ENCODE measurements at places on chromosomes 16 and 17.

GRCh38 chr16:56244612-56245011 lies 53.3 kb downstream of the GNAO1 start:
- no peak for DNase-seq

GRCh38 chr17:67818110-67819002 lies 6.9 kb upstream of the BPTF start:
- no peak for DNase-seq

DNA sequence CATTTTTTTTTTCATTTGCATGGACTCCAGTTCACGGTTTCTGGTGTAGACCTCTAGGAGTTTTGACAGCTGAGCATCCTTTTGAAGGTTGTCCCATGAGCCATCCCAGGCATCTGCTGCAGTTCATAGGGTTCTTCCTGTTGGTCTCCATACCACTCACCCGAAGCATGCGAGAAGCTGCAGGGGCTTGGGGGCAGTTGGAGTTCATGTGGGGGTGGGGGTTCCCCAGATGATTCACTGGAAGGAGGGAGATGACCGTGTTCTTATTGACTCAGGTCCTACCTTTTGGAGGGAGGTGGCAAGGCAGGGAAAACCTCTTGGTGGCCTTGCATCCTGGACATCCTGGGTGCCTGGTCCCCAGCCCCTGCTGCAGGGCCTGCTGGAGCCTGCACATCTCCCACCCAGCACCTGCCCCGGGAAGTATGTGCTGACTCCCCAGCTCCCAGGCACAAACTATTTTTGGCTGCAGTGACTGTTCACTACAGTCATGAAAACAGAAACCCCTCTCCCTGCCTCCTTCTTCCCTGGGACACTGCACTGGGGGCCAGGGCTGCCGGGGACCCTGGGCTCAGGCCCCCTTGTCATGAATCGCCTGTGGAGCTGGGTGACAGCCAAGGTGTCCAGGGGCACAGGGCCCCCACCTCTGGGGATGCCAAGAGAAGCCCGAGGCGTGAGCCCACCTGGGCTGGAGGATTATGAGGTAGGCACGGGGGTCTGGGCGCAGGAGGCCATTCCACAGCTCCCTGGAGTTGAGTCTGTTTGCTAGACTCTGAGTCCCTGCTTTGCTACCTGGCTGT lies 64.9 kb upstream of the LGALS9 start:
- DNase-seq, result no peak

- DNase-seq, result no peak
These were observed 199.1 kb downstream of the XYLT1 start for GRCh38 chr16:17271687-17272086.

- no peak for DNase-seq
These were observed 49.2 kb downstream of the IRF8 start for GRCh38 chr16:85948138-85948509.

- DNase-seq, result no peak
These were observed 558.9 kb upstream of the HSBP1 start for GRCh38 chr16:83248735-83249463.

- DNase-seq, result no peak
These were observed 141.5 kb downstream of the TRIM37 start for GRCh38 chr17:58965221-58965620.

DNA sequence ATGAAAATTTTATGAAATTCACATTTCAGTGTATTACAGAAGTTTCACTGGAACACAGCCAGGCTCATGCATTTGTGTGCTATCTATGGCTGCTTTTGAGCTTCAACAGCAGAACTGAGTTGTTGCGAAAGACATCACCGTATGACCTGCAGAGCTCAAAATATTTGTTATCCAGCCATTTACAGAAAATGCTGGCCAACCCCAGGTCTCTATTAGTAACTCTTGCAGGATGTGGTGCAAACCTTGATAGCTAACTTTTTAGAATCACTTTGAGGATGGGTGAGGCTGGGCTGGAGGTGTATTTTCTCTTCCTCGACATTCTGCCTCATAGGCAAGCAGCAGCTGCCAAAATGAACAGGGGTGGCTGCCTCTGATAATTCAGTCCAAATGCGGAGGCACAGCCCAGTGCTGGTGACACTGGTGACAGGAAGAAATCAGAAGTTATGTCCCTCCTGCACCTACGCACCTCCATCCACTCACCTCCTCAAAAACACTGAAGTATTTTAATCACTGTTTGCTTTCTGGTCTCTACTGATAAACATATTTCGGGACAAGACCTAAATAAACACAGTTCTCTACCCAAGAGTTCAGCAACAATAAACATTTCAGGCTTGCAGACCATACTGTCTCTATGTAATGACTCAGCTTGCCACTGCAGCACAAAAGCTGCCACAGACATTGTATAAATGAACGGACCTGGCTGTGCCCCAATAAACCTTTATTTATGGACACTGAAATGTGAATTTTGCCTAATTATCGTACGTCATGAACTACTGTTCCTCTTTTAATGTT lies 28.5 kb downstream of the ARHGAP17 start:
- peak; percentile 93 for DNase-seq

DNA sequence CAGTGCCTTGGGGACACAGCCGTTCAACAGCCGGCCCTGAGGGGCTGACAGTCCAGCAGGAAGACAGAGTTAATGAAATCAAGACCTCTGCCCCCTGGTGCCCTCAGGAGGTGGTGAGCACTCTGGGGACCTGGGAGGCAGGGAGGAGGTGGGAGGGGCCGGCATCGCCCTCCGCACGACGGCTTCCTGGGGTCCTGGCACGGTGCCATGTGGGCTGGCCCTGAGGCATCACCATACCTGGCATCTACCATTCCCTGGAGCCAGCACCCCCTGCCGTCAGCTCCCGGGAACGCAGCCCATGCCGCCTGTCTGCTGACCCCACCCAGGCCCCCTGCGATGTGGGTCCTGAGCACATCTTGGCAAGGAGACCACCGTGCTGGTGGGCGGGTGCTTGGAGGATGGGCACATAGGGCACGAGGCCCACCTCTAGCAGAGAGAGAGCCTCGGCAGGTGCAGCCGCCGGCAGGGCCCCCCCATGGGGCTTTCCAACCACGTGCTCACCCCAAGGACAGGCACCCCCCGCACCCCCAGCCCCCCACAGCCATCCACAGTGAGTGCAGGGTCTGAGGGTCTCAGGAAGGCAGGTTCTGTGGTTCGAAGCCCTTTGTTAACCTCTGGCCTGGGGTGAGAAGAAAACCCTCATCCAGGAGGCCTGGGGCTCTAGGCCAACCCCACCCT lies 52.5 kb downstream of the ZFPM1 start:
- DNase-seq, result peak; percentile 47

- peak; percentile 73 for DNase-seq
These were observed 78.7 kb upstream of the LGALS9 start for GRCh38 chr17:27552276-27552732.

- no peak for DNase-seq
These were observed 14.2 kb upstream of the ST6GALNAC2 start for GRCh38 chr17:76599694-76600460.

DNA sequence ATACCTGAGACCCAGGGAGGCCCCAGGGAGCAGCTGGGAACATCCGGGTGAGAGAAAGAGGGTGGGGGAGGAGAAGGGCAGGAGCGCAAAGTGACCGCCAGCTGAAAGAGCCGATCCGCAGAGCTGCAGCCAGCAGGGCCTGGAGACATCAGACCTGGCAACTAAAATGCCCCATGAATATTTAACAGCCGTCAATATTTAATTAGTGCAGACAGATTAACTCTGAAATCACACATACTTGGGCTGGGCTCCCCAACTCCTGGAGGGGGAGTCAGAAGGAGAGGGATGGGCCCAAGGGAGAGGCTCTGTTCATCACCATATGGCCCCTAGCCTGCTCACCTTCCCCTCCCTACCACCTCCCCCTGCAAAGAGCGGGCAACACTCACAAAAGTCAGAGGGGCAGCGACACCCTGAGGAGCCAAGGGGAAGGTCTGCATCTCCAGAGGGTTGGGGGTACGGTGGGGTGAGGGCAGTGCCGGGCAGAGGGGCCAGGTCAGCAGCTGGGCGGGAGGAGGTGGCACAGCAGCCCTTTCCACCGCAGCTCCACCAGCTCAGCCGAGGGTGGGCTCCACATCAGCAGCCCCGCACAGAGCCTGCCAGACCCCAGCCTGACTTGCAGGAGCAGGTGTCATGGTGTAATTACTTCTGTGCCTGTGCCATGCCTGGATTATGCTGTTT lies 61.9 kb upstream of the CCL1 start:
- DNase-seq, result no peak

DNA sequence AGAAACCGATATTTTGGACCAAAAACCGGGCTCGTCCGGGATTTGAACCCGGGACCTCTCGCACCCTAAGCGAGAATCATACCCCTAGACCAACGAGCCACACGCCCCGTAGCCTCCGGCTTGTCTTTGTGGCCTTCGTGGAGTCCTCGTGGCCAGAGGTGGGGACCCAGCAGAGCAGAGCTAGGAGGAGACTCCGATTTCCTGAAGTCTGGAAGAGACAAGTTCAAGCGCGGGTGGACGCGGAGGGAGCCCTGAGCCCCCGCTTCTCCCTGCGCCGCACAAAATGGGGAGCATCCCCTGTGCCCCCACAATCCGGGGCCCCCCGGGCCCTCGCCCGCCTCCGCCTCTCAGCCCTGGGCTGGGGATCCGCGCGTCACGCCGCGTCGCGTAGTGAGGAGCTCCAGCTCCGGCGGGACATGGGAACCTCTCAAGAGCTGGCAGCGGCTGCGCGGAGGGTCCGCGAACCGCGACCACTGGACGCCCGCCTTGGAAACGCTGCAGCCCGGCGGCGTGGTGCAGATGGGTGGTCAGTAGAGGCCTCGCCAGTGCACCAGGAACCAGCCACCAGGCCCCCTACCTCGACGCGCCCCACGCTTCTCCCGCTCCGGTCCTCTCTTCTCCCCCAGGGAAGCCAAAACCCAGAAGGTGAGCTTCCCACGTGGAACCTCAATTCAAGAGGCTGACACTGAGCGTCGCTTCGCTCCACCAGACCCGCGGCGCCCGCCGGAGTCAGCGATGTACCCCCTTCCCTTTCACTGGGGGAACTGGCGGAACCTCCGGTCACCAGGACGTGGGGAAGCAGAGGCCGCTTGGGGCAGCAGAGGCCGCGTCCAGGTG lies 5.2 kb upstream of the OR1F1 start:
- peak; percentile 64 for DNase-seq

- DNase-seq, result no peak
These were observed 1.7 kb downstream of the WBP2 start for GRCh38 chr17:75853433-75853832.

DNA sequence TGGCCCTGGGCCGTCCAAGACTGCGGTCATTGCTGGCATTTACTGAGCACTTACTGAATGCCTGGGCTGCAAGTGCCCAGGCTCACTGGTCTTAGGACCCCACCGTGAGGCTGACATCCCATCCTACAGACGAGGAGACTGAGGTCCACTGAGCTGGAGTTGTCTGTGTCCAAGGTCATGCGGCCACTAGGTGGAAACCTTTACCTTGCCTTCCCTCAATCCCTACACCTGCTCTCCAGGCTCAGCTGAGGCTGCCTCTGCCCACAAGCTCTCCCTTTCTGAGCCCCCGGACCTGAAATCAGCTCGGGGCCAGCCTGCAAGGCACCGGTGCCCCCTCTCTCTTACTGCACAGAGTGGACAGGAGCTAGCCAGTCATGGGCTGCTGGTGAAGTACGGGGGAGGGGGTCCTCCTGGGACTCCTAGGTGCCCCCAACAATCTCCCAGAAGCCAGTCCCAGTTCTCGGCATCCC lies 1.5 kb downstream of the CASKIN1 start:
- DNase-seq, result peak; percentile 57

DNA sequence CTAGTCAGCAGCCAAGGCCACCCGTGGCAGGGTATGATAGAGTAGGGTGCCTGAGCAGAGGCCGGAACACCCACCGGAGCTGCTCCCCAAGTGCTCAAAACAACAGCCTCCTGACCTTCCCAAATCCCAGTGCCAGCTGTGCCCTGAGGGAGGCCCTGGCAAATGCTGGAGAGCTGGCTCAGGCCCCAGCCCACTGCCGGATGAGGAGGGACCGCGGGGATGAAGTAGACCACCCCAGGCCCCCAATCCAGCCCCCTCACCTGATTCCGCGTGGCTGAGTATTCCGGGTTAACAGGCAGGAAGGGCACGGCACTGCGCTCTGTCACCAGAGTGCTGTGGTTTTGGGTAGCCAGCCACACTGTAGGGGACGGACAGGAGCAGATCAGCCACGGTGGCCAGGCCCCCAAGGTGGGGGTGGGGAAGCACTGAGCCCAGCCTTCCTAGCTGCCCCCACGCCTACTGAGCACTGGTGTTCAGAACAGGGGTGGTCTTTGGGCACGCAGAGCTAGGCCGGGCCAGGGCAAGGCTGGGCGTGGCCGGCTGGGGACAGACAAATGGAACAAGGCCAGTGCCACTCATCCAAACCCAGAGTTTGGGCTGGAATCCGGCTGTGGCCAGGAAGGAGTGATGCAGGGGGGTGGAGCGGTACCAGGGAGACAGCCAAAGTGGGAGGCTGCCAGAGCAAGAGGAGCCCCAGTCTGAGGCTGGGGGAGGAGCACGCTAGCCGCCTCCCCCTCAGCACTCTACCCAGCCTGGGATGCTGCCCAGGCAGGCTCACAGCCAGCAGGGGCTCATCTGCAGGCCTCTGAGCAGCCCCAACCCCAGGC lies 9.1 kb downstream of the TP53I13 start:
- no peak for DNase-seq

GRCh38 chr17:4490637-4491061 lies 8.0 kb upstream of the SPNS2 start:
- DNase-seq, result no peak

DNA sequence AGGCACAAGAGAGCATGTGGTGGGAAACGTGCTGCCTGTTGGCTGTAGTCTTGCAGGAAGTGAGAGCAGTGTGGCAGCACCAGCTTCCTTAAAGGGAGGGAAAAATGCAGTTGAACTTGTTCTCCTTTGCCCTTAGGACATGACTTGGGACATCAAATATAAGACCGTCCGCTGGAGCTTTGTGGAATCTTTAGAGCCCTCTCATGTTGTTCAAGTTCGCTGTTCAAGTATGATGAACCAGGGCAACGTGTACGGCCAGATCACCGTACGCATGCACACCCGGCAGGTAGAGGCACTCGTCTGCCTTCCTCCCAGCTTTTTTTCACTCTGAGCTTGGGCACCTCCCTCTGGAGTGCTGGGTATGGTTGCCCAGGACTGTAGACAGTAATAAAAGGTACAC lies 23.3 kb downstream of the GPR179 start:
- peak; percentile 2 for DNase-seq

DNA sequence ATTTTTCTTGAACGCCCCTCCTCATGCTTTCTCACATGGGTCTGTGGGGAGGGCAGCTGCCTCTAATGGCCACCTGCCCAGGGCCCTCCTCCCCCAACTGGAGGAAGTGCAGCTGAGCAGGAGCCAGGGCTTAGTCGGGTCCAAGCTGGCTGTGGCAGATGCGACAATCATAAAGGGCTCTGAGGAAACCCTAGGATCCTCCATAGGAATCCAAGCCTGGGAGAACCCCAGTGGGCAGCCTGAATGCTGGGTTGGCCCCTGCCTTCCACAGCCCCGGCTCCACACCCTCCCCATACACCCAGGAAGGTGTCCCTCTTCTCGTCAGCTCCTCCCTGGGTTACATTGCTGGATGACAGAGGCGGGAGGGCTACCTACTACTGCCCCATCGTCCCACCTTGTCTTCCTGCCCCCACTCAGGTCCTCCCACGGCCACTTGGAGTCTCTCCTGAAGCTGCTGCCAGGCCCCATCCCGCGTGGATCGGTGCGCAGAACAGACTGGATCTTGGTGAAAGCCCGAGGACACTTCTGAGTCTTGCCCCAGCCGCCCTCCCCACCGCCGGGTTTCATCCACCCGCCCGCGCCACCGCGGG lies 15.6 kb upstream of the CBFB start:
- no peak for DNase-seq

Measured in H4 (cell line).